ENCODE measurements at places on chromosomes 12 and 14.

DNA sequence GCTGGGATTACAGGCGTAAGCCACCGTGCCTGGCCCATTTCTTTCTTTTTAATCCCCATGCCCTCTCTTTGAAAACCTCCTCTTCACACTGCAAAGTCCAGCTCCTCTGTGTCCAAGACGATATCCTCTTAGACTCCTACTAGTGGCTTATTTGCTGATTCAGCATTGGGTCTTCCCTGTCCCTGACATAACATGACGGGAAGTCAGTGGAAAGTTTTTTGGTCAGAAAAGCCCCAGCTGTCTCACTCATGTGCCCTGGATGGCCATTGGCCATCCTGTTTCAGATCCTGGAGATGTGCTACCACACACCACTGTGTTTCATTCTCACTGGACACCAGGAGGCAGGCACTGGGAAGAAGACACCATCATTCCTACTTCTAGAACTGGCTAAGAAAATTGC is 102.6 kb upstream of the MED13L start:
- DNase-seq, result no peak

DNA sequence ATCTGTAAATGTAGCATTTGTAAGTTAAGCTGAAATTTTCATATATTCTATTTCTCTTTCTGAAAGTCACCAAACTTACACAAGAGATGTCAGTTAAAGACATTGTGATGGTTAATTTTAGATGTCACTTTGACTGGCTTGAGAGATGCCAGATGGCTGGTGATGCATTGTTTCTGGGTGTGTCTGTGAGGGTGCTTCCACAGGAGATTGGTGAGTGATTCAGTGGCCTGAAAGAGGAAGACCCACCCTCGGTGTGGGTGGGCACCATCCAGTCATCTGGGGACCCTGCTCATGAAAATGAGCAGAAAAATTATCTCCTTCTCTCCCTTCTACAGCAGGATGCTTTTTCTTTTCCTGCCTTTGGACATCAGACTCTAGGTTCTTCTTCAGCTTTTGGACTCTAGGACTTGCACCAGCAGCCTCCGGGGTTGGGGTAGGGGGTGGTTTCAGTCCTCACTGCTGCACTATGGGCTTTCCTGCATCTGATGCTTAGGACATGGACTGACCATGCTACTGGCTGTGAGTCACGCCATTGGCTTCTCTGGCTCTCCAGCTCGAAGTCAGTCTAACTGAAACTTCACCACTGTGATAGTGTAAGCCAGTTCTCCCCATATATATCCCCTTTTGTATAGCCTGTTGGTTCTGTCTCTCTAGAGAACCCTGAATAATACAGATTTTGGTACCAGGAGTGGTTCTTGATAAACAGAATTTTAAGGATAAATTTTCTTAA is 20.9 kb downstream of the PDE6H start:
- no peak for DNase-seq

DNA sequence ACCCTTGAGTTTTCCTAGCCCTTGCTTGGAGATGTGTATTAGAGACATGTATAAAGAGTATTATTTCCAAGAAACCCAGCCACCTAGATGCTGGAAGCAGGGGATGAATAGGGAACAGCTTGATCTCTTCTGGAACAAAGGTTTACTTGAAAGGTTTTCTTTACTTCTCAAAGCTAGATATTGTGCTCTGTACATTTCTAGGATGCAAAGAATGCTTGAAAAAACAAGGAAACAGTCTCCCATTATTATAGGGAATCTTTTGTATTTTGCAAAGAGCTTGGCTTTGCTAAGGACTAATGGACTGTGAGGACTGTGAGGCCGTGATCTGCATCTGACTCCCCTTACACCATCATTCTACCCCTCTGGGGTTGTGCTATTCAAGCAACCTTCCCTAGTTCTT is 77.9 kb downstream of the PRICKLE1 start:
- DNase-seq, result peak; percentile 46

- DNase-seq, result peak; percentile 51
These were observed 46.8 kb downstream of the TMEM117 start for GRCh38 chr12:43882578-43883178.

DNA sequence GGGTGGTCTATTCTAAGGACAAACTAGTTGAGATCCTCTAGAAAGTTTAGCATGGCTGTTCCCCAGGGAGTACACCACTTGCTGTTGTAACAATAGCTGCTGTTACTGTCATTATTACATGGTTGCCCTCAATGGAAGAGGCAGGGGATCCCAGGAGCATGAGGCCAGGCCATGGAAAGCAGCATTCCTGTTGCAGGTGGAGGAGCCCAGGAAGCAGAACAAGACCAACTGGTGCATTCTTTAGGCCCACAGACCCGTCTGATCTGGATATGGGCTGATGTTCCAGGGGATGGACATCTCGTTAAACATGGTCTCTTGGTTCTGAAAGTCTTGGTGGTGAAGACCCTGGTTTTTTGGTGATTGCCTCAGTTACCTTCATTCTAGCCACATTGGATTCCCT is 109.2 kb upstream of the WSCD2 start:
- DNase-seq, result no peak

DNA sequence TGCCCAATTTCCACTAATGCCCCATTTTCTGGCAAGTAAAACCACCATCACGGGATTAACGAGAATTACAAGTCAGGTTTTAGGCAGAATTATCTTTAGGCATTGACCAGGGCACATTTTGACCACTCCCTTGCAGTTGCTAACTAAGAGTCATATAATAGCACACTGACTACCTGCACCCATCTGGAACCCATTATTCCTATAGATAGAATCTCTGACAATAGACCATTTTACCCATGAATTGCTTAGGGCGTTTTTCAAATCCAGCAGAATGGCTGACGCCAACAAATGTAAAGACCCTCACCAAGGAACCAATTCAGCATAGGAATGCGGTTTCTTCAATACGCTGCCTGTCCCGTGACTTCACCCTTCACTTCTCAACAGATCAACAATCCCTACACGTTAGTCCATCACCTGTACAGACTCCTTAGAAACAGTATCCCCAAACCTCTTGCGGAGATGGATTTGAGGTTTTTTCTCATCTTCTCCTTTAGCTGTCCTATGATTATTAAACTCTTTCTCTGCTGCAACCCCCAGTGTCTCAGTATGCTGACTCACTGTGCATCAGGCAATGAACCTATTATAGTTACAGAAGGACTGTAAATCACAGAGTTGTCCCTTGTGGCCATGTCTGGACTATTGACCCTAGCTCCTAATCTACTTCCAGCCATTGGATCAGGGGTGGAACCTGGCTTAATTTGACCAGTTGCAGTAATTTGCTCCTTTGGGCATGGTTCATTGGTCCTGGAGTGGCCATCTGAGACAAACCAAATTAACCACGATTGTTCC is 177.3 kb upstream of the PLXNC1 start:
- DNase-seq, result no peak

DNA sequence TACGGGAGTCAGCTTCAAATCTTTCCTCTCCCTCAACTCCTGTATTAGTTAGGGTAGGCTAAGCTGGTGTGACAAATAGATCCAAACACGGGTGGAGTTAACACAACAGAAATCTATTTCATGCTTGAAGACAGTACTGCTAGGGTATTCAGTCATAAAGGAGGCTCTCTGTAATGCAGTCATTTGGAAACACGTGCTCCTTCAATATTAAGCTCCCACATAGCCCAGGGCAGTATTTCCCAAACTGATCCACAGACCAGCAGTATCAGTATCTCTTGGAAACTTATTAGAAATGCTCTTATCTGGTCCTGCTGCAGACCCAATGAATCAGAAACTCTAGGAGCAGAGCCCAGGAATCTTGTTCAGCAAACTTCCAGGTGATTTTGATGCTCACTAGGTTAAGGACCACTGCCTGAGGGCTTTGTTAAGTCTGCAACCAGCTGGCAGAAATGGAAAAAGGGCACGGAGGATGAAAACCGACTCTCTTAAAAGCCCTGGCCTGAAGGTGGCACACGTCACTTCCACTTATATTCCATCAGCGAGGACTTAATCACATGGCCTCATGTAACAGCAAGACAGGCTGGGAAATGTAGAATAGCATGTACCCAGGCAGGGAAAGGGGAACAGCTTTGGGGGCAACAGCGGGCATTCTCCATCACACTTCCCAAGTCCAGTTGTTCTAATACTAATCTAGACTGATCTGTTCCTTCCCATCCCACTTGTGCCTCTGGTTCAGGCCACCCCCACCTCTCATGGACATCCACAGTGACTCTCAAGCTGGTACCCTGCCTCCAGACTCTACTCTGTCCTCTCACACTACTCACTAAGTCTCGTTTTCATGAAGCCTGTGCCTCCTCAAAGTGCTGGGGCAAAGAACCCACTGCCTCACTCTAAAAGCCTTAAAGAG is 38.2 kb upstream of the RIC8B start:
- peak; percentile 77 for DNase-seq

GRCh38 chr14:65255029-65255545 is 152.8 kb upstream of the MAX start:
- no peak for DNase-seq

DNA sequence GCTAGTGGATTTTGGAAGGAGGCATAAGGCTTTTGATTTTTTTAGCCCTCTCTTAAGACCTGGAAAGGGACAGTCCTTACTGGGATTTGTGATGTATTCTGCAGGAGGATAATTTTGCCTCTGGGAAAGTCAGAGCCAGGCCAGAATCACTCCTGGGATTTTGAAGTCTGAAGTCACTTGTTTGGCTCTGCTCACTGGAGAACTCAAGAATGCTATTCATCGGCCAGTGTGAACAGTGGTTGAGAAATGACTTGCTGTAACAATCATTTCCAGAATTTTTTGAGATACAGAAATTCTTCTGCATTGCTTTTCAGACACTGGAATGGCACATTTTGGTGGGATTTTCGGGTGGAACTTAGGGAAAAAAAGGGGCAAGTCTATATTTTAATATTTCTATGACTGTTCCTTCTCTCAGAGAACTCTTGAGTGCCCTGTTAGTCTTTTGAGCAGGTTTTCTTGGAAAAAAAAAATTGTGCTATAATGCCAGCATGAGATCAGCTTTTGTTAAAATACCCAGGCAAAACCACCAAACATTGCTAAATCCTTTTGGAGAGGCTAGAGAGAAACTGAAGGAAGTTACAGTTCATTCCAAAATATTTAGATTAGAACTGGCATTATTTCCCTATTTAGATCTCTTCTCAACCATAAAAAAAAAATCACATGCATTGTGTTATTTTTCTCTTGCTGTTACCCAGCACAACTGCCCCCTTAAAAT is 26.1 kb upstream of the BHLHE41 start:
- DNase-seq, result peak; percentile 32

DNA sequence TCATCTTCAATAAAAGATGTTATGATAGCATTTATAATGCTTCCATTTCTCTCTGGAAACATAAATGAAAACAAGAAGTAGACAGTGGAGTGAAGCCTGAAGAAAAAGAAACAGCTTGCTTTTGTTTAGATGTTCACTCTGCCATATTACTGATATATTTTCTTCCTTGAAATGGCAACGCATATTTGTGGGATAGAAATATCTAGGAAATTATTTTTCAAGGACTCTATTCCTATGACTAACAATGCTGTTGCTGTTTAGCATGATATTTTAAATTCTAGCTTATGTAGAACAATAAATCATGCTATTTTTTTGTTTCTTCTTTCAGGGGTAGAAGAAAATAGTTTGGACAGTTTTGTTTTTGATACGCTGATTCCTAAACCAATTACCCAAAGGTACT is 359.0 kb downstream of the NAV3 start:
- peak; percentile 45 for DNase-seq

GRCh38 chr12:57109207-57110103 is 1.7 kb downstream of the STAT6 start:
- DNase-seq, result no peak

- DNase-seq, result no peak
These were observed 98.6 kb downstream of the SLC6A15 start for GRCh38 chr12:84813780-84814663.

GRCh38 chr12:2957816-2958431 is 1.3 kb upstream of the TEAD4 start:
- DNase-seq, result no peak

GRCh38 chr14:76464856-76465255 is 88.9 kb downstream of the ESRRB start:
- DNase-seq, result no peak

DNA sequence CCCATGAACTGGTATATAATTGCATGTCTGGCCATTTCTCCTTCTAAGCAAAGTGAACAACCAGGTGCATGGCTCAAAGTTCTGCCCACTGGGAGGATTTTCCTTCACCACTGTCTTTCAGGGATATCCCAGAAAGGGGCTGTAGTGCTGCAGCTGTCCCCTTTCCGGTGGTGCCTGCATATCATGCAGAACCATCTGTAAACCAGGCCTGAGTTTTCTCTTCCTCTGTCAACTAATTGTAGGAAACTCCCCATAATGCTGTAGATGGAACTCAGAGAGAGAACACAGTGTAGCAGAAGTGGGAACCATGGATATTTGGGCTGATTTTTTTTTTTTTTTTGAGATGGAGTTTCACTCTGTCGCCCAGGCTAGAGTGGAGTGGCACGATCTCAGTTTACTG is 45.6 kb upstream of the CRY1 start:
- DNase-seq, result no peak

DNA sequence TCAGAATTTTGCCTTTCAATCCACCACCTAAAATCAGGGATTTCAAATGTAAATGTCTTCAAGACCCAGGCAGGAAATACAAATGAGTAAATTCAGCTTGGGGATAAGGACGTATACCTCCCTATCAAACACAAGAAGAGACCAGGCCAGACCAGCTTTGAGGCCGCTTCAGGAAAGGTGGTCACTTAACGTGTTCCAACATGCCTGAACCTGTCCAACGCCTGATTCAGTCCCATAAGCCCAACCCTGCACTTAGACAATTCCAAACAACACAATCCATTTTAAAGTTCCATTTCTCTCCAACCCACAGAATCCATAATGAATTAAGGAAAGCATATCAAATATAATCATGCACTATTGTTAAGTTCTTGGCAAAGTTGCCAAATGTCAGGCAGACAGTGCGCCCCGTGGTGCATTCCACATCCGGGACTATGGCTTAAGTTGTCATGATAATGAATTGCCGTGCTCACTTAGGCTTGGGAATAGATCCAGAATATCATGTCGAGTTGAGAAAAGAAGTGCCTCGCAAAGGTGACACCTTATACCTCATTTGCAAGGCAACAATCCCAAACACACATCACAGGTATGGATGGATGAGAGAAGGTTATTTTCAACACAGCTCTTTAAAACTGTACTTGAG is 35.5 kb downstream of the CCDC60 start:
- no peak for DNase-seq

DNA sequence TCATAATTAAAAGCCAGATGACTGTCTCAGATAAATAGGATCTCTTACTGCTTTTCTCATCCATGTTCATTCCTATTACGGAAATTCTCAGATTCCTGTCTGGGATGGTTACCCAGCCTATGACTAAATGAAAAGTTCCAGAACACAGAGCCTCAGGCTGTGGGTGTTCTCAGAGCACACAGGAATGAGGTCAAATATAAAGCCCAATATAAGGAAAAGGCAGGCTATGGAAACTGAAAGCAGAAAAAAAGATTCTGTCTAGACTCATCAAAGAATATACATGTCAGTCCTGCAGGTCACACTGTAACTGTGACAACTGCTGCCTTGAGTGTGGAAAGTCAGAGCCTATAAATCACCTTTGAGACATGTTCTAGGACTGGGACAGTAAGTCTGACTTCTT is 64.3 kb downstream of the DCAF5 start:
- DNase-seq, result peak; percentile 30

All from foreskin melanocyte (primary cell).